ENCODE measurements at places on chromosomes 12 and 14.

DNA sequence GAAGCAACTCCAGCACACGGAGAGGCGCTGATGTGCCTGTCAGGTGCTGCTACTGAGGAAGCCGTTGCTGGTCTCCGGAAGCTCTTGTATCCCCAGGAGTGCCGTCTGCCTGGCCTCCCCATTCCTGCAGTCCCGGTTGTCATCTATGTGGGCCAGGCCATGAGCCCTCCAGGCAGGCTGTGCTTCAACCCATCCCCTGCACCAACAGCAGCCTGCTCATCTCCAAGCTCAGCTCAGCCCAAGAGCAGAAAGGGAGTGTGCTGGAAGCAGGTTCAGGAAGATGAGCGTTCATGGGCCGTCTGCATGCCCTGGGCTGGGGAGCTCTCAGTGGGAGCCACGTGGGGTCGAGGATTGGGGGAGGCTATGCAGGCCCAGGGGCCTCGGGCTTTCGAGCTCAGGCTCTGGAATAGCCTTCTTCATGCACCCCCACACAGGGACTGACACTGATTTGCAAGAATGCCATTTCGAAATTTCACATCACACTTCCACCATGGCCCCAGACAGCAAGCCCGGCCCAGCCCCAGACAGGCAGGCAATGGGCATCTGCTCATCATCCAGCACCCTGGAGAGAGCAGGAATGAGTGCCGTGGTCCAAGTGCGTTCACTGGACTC is 164.5 kb downstream of the KIF26A start:
- no peak for DNase-seq

- DNase-seq: no peak
These were observed 2.1 kb downstream of the GNPTAB start for GRCh38 chr12:101828463-101829196.

- DNase-seq: no peak
These were observed 65.9 kb downstream of the ACACB start for GRCh38 chr12:109182041-109182839.

DNA sequence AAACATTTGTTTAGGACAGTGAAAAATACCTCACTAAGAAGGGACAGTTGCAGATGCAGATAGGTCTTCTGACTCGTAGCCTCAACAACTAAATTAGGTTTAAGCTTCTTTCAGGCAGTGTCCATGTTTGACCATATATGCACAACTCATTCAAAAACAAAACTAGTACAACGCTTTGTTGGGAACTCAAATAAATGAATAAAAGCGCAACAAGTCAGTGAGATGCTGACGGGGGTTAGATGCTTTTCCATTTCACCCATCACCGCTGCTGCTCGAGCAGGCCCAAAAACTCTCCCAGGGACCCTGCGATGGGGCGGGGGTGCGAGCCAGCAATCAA is 633 bp downstream of the RPAP3 start:
- no peak for DNase-seq

GRCh38 chr12:66011731-66012130 is 118.8 kb downstream of the LLPH start:
- DNase-seq: no peak

GRCh38 chr12:49524660-49525324 is 14.0 kb upstream of the KCNH3 start:
- no peak for DNase-seq

DNA sequence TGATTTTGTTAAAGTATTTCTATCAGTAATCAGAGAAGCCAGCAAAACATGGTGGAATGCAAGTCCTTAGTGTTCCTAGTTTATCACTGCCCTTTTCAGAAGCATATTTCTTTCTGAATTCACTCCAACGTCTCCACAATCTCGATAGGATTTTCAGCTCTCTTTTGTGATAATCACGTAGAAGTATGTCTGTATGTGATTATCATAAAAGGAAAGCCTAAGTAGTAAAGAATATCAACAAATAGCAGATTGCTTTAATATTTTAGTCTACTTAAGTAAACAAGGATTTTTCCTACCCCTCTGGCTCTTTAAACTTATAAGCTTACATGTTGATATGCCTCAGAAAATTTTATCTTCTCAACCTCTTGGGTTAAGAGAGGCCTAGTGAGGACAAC is 147.4 kb upstream of the NUDT4 start:
- DNase-seq: no peak

- no peak for DNase-seq
These were observed 4.3 kb upstream of the RAD52 start for GRCh38 chr12:953776-954175.

DNA sequence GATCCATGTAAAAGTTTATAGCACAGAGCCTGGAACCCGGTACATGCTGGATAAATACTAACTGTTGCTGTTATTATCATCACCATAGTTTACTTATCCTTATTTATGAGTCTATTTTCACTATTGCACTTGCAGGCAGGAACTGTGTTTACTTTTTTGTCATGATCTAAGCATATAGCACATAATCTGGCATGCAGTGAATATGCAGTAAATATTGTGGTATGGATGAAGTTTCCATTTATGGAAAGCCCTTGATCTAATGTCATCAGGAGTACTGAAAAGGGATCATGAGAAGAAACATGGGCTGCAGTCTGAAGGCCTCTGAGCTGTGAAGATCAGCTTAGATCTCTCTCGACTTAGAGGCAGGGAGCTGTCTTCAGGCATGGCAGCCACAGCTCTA is 91.6 kb downstream of the KCNK13 start:
- no peak for DNase-seq

DNA sequence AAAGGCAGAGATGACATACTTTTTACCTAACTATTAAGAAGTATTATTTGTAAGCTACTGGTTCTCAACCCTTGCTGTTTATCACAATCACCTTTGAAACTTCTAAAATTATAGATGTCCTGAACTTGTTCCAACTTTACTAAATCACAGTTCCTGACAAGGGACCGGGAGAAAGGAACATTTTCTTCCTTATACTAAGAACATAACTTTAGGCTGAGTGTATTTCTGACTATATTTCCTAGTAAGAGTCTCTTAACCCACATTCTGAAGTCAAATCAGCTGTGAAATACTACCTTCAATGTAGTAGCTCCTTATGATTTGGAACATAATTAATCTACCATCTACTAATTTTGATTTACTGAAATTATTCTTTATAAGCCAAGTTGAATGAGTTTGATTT is 80.2 kb downstream of the BAZ1A start:
- DNase-seq: no peak

- no peak for DNase-seq
These were observed 121.2 kb upstream of the GRIP1 start for GRCh38 chr12:66800046-66800445.
